ENCODE measurements at places on chromosomes 1 and 21.

DNA sequence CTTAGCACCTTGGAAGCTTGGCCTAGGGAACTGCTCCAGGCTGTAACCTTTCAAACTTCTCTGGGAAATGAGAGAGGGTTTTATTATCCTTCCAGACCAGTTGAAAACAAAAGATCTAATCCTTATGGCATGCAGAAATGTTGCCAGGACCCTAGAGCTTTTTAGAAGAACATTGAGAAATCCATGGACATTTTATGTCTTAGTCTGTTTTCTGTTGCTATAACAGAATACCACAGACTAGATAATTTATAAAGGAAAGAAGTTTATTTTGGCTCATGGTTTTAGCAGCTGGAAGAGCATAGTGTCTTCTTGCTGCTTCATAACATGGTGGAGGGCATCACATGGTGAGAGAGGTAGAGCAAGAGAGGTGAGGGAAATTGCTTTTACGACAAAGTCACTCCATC is 25.8 kb downstream of the OSBPL9 start:
- no peak for DNase-seq

DNA sequence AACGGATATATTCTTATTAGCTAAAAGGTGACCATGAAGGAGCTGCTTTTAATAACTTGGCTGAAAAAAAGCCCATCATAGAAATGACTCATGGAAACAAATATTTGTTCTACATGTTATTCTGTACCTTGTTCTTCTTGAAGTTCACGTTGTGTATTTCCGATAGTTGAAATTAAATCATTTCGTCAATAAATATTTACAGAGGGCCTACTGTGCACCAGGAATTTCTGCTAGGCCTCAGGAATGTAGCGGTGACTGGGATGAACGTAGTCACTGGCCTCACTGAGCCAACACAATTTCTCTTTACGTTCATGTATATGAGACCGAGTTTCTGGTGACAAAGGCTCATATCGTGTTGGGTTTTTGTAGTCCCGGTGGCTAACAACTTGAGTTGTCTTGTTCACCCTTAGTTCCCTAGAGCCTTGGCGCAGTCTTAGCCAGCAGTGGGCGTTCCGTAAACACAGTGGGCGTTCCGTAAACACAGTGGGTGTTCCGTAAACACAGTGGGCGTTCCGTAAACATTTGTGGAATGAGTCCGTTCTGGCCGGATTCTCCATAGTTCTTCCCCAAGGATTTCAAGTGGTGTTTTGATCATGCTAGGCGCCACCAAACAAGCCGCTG is 53.2 kb upstream of the VAMP3 start:
- no peak for DNase-seq

- DNase-seq = no peak
Observed at GRCh38 chr1:151553659-151554058, 13.6 kb downstream of the TUFT1 start.

DNA sequence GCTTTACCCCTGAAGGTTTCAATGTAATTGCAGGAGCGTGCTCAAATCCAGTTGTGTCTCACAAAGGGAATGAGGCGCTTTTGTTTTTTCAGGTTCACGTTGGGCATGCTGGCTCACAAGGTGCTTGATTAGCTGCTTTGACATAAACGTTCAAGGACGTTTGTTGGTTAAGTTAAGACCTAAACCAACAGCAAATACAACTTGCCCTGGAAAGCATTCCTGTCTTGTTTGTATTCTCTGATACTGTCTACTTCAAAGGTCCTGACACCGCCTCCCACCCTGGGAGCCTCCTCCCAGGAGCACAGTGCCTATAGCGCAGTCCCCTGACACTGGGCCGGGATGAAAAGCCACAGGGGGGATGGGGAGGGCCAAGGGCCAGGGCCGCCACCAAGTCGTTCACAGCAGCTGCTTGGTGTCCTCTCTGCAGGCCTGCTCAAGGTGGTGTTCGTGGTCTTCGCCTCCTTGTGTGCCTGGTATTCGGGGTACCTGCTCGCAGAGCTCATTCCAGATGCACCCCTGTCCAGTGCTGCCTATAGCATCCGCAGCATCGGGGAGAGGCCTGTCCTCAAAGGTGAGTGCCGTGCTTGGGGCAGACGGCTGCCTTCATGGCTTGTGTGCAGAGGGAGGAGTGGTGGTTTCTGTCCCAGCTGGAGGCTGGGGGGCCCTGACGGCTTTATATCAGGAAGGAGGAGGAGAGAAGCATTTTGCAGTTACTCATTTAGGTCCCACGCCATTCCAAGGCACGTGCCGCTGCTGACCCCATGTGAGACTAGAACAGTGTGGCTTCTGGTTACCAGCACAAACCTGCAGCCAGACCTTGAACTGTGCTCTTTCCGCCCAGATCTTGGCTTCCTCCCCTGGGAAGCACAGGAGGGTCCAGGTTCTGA is 6.1 kb downstream of the FAM3B start:
- no peak for DNase-seq
